Stimulated activated CD4-positive, alpha-beta T cell treated with anti-CD3 and anti-CD28 coated beads, Interleukin-2, amount 100 ng/mL, for 48 hours (primary cell): ENCODE measurements at places on chromosomes 1 and 21.

GRCh38 chr1:65813956-65814355 is 21.3 kb downstream of the PDE4B start:
- DNase-seq, result no peak

- no peak for DNase-seq
Measured at GRCh38 chr1:231653632-231654031, 27.0 kb downstream of the DISC1 start.

DNA sequence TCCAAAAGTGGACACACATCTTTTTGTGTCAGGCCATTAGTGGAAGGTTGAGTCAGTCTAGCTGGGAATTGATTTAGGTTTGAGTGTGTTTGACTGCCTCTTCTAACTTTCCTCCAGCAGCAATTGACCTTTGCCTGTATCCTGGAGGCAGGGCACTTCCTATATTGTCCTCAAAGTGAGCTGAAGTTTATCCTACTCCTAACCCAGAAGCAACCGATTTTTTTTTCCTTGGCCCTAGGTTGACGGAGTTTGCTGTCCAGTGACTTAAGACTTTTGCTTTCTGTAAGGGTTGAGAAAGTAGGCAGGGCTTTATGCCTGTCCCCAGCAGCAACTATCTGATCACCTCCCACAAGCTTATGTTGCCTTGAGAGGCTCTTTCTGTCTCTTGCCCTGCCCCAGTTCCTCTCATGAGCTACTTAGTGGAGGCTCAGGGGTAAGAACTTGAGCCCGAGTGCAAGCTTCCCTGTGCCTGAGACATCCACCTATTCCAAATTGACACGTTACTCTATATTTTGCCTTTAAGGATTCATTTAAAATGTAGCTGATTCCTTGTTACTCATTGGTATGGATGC is 30.9 kb downstream of the SLC35F3 start:
- DNase-seq, result no peak

- DNase-seq, result no peak
Measured at GRCh38 chr1:158810311-158810710, 20.8 kb upstream of the MNDA start.
